ENCODE measurements at places on chromosomes 11 and 22. TPM values are rescaled to one million over a fixed set of nuclear protein-coding genes. Genes with fewer than 3 reads are reported as not detected.

GRCh38 chr11:68664141-68664540 is 20.2 kb upstream of the GAL start:
- no peak for DNase-seq

- no peak for DNase-seq
Measured at GRCh38 chr11:8016440-8016839, 29.3 kb downstream of the EIF3F start.

DNA sequence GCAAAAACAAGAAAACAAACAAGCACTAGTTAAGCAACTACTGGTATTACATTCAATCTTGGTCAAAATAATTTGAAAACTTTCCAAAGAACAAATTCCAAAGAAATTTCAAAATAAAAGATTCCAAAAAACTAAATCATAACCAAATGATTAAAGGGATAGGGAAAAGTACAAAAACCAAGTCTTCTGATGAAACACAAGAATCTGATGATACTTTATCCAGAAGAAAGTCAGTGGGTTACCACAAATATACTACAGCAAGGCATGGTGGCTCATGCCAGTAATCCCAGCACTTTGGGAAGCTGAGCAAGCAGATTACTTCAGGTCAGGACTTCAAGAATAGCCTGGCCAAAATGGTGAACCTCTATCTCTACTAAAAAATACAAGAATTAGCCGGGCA is 59.1 kb downstream of the NUP98 start:
- no peak for DNase-seq

The CARD10 gene
- 19.5 TPM for total RNA-seq

The SCGB1C1 gene
- not detected for total RNA-seq

The OR5P2 gene
- not detected for total RNA-seq

Measured in esophagus squamous epithelium (tissue), 5 donors.